ENCODE measurements at places on chromosomes 4 and X.

DNA sequence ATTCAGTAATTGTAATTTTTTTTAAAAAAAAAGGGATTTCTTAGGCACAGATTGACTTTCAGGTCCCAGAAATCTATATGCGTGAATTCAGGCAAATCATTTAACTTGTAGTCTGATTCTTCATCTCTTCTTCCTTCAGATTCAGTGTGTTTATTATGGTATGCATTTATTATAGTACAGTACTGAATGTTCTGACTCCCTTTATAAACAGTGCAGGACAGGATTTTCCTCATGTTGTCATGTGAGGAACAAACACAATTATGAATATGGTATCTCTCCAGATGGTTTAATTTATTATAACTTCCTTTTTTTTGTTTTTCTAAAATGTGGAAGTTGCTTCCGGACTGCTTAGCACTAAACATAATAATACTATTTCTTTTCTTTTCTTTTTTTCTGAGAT lies 54.2 kb downstream of the RPS3A start:
- DNase-seq = no peak

DNA sequence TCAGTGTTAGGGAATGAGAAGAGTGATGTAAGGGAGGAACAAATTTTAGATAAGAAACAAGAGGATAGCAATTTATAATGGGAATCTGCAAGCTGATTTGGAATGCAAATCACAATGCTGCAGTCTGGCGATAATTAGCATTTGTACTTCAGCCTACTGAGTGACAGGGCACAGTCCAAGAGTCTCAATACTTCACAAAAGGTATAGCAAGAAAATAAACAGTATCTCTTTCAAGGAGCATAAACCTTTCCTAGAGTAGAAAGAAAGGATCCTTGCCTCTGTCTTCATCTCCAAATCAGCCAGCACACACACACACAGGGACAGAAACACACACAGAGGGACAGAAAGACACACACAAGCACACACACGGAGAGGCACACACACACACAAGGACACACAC lies 1.1 kb upstream of the GPM6A start:
- DNase-seq = no peak

- no peak for DNase-seq
Observed at GRCh38 chr4:51906167-51906958, 63.4 kb downstream of the DCUN1D4 start.

DNA sequence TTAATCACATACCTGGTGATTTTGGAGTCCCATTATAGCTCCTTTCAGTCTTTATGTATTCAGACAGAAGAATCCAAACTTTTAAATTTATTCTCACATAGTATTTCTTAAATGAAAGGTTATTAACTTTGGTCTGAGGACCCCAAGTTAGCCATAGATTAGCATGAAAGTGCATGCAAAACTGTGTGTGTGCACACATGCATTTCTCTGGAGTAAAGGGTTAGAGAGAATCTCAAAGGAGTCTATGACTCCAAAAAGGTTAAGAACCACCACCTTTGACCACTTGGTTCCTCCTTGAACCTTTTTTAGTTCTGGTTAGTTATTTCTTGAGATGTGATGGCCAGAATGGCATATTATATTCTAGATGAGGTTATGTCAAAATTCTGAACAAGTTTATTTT lies 102.0 kb downstream of the MGST2 start:
- DNase-seq = no peak

DNA sequence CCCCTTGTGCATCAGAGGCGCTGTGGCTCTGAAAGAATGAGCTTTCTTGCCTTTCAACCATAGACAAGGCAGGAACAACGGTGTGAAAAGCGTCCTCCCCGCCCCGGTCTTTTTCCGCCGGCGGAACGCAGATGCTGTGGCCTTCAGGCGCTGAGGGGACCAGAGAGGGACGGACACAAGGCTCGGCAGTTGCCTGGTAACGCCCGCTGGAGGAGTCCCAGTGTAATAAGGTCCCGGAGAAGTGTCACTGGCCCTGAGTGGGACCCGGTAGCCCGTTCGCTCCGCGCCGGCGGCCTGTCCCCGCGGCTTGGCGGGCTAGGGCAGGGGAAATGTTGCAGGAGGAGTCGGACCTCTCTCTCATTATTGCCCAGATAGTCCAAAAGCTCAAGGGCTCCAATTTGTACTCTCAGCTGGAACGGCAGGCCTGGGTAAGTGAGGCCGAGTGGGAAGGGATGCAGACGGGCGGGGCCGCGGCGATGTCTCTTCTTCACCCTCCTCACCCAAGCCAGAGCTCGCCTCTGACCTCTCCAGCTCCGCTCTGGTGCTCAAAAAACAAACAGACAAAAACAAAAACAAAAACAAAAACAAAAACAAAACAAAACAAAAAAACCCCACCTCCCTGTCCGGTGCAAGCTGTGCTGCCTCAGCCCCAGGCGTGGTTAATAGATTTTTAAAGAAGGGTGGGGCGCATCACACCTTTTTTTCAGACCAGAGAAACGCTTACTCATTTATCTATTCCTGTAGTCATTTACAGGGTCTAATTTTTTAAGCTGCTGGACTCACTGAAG lies at the start of gene TBC1D19:
TSS of gene TBC1D19 (plus strand) at position 220 of the 788 bp plus-strand sequence. CDS start at position 330, 110 bp downstream.
- peak; percentile 71 for DNase-seq

DNA sequence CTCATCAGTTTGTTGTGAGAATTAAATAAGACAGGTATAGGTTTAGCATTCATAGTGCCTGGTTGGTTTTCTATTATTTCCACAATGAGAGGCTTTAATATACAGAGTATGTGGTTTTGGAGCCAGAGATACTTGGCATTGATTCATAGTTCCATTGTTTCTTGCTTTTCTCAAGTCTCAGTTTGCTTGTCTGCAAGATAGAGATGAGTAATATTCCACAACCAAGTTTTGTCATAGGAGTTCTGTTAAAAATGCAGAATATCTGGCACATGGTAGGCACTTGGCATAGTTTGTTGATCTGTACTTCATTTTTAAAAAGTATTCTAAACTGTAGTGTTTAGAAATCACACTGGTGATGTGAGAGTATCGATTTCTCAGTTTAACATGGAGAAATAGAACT lies 37.5 kb upstream of the EDA2R start:
- no peak for DNase-seq

DNA sequence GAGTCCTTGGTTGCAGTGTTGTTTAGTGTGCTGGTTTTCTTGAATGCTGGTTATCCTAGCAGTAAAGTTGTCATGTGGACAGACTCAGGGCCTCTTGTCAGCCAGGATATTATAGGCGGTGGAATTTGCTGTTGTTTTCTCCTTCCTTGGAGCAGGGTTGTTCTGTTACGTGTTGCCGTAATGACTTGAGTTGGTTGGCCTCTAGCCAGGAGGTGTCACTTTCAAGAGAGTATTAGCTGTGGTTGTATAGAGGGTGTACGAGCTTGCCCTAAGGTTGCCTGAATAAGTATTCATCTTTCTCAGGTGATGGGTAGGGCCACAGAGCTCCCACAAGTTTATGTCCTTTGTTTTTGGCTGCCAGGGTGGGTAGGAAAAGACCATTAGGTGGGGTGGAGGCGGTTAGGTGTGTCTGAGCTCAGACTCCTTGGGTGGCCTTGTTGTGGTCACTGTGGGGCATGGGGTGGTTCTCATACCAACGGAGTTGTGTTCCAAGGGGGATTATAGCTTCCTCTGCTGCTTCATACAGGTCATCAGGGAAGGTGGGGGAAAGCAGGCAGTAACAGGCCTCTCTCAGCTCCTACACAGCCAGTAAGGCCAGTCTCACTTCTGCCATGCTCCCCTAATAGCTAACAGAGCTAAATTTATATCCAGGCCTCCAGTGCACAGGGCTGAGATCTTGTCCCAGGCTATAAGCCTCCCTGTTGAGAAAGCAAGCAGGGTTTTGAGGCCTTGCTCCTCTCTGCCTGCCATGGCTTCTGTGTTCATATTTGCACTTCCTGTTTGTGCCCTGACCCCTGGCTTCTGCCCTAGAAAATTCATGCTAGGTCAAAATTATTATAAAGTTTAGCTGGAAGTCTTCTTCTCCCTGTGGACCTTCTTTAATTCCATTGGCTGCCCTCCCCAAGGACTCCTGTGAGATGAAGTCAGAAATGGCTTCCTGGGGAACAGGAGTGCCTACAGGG lies 594.7 kb downstream of the RAPGEF2 start:
- DNase-seq = no peak

- no peak for DNase-seq
Observed at GRCh38 chrX:39811376-39811775, 286.4 kb downstream of the BCOR start.

GRCh38 chr4:187227907-187228704 lies 504.4 kb upstream of the FAT1 start:
- DNase-seq = no peak

- no peak for DNase-seq
Observed at GRCh38 chr4:183257808-183258207, 62.3 kb downstream of the CLDN22 start.

GRCh38 chr4:99894161-99894997 lies at the start of gene LAMTOR3:
LAMTOR3 (minus strand) TSS chr4:99894427; CDS start chr4:99893963, 464 bp downstream.
- peak; percentile 72 for DNase-seq

GRCh38 chr4:1628892-1629698 lies 55.0 kb downstream of the FAM53A start:
- peak; percentile 42 for DNase-seq

Measured in activated naive CD8-positive, alpha-beta T cell treated with anti-CD3 and anti-CD28 coated beads, Interleukin-2, amount 50 U/mL, for 16 hours (primary cell).